ENCODE measurements at places on chromosomes 12 and 14.

GRCh38 chr12:109626378-109627115 is 53.0 kb downstream of the MVK start:
- DNase-seq, result no peak

DNA sequence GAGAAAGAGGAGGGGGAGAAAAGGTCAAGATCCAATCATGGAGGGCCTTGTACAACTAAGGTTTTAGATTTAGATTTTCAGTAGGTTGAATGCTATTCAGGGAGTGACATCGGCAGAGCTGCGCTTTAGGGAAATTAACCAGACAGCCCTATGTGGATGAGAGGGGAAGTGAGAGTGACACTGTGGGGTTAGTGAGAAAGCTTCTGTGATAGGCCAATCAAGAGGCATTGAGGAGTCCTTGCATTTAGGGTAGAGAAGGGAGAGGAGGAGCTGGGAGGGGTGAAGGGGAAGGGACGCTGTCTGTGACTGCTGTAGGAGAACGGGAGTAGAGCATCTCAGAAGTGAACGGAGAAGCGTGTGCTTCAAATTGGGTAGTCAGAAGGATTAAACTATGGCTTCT is 3.4 kb downstream of the HSD17B6 start:
- no peak for DNase-seq

GRCh38 chr12:51323966-51324895 is at the start of gene BIN2:
BIN2 (minus strand) TSS chr12:51324174; CDS start chr12:51324102, 72 bp downstream.
- DNase-seq, result peak; percentile 46

GRCh38 chr14:58765843-58766242 is 128.1 kb downstream of the DACT1 start:
- DNase-seq, result no peak

GRCh38 chr12:72738811-72739210 is 466.6 kb downstream of the TRHDE start:
- DNase-seq, result no peak

DNA sequence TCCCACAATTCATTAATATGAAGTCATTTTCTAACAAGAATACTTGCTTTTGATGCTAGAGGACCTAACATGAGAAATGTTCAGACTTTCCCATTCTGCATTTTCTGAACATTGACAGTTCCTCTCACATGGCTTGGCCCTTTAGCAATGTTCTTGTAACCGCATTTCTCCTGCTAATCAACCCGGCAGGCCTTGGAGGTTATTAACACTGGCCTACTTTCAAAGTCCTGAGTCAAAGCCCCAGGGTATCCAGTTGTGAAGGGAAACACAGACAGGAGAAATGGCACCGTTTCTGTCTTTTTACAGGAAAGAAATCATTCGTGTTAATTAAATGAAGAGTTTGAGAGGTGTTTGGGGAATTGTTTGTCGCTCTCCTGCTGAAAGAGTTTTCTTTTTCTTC is 446.5 kb upstream of the MIS18BP1 start:
- DNase-seq, result no peak

- DNase-seq, result no peak
Observed at GRCh38 chr12:117686911-117687377, 281.8 kb downstream of the KSR2 start.

DNA sequence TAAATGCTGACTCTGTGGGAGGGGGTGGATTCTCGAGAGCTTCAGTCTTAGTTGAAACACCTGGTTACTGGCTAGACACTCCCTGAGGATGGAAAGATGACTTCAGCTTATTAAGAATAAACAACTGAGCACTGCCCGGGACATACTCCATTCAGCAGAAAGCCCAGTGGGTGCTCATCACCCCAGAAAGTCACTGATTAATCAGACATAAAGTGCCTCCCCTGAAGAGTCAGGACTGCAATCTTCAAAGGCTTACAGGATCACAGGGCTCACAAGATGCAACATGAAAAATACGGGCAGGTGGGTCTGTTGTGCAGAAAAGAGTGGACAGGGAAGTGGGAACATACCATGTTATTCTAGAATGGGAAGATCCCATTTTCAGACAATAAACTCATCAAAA is 207.0 kb downstream of the CALM1 start:
- DNase-seq, result no peak

- no peak for DNase-seq
Observed at GRCh38 chr12:123387508-123388176, 3.7 kb downstream of the KMT5A start.

DNA sequence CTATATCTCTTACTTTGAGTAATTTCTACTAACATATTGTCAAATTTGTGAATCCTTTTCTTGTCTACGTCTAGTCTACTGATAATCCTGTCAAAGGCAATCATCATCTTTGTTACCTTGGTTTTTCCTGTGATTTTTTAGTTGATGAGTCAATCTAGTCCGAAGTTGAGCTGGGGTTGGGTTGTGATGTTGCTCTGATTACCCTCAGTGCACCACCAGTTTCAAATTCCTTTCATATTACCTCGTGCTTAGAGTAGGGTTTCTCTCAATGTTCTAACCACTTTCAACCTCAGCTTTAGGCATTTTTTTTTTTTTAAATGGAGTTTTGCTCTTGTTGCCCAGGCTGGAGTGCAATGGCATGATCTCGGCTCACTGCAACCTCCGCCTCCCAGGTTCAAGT is 186.8 kb downstream of the BTG1 start:
- DNase-seq, result no peak

DNA sequence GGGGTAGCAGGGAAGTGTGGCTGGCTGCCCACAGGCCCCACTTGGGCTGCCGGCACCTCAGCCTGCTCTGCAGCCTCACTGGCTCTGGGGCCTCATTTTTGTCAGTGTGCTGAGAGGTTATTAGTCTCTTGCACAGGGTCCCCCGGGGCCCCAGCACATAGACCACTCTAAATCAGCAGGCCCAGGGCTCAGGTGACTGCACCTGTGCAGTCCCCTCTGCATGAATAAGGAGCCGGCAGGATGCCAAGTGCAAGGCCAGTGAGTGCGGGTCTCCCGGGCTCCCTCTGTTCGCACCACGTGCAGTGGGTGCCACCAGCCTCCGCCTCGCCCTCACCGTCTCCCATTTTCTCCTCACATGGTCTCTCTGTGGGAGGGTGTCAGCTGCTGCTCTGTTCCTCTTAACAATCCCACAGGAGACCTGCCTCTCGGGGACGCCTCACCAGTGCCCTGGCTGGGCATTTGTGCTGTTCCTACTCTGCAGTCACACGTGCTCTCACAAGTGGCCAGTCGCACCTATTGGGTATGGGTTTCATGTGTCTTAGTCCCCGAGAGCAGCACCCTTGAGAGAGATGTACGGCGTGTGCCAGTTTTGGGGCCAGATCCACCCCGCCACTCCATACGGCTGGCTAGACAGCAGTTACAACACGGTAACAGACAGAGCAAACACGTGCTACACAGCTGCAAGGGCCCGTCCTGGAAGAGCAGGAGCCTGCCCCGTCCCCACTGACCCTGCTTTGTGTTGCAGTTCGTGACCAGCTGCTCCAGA is 40.4 kb downstream of the MMAB start:
- DNase-seq, result no peak

DNA sequence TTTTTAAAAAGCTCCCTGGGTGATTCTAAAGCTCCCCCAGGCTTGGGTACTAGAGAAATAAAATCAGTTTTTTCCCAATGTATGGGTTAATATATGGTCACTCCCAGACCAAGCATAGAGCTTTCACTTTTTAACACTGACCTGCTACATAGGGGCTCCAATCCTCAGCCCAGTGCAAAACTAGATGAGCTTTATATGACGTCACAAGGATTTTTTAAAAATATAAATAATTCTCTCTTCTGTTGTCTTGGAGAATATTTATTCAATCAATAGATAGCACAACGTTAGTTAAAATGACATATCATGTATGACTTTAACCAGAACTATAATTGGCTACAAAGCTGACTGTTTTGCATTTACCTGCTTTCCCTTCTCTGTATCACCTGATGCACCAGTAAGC is 137.9 kb upstream of the TMCC3 start:
- DNase-seq, result no peak
